ENCODE measurements at places on chromosomes 11 and 22.
A peak's percentile ranks its signal among the peaks of the same experiment; 100 is the strongest.

- H3K4me3 ChIP-seq = peak within 1 kb of the TSS; percentile 78
- peaks cover 7% of the 10 kb centered on the region for H3K4me1 ChIP-seq
- DNase-seq = peak; percentile 86
Measured at GRCh38 chr11:14358729-14359439, at the start of gene RRAS2. TSS of gene RRAS2 (minus strand) at chr11:14359183. CDS start at chr11:14358870, 313 bp downstream.

- H3K27ac ChIP-seq = no peak overlapping the region
- peak; percentile 18 for DNase-seq
- H3K27me3 ChIP-seq = peaks cover 12% of the 10 kb centered on the region
- no peak overlapping the region for H3K4me3 ChIP-seq
Measured at GRCh38 chr11:126790550-126791081, 210.0 kb downstream of the KIRREL3 start.

DNA sequence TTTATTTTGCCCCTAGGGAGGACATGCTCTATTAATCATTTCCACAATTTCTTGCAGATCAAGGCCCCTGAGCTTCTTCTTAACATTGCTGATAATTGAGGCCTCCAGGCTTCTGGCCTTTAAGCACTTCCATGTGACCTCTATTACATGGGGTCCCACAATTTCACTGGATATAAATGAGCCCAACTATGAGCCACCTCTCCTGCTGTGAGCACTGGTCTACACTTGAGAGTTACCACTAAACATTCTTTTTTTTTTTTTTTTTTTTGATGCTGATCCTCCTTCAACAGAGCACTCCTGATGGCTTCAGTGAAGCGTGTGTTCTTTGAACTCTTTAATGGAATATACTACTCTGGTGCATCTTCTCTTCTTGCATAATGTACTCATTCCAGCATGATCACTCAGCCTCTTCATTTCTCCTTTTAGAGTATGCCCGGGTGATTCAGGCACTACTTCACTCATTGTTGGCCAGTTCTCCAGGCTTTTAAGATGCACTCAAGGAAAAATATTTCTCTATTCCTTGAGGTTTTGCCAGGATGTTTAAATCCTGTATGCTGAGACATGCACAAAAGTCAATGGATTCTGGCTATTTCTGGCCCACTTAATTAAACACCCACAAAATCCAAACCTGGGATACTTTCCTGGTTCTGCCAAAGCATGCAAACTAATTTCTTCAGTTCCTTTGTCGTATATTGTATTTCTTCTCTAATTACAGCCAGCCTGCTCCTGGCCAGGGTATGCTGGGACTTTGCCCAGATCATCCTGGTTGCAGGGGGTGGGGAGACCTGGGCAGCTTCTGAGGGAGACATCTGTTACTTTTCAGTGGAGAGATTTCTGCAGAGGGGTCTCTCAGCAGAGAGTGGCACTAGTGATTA, 257.8 kb upstream of the LUZP2 start:
- no peaks in the 10 kb centered on the region for H3K36me3 ChIP-seq
- no peak for DNase-seq
- H3K27ac ChIP-seq = no peak overlapping the region
- H3K27me3 ChIP-seq = no peaks in the 10 kb centered on the region
- no peak overlapping the region for H3K4me3 ChIP-seq
- H3K4me1 ChIP-seq = no peaks in the 10 kb centered on the region

DNA sequence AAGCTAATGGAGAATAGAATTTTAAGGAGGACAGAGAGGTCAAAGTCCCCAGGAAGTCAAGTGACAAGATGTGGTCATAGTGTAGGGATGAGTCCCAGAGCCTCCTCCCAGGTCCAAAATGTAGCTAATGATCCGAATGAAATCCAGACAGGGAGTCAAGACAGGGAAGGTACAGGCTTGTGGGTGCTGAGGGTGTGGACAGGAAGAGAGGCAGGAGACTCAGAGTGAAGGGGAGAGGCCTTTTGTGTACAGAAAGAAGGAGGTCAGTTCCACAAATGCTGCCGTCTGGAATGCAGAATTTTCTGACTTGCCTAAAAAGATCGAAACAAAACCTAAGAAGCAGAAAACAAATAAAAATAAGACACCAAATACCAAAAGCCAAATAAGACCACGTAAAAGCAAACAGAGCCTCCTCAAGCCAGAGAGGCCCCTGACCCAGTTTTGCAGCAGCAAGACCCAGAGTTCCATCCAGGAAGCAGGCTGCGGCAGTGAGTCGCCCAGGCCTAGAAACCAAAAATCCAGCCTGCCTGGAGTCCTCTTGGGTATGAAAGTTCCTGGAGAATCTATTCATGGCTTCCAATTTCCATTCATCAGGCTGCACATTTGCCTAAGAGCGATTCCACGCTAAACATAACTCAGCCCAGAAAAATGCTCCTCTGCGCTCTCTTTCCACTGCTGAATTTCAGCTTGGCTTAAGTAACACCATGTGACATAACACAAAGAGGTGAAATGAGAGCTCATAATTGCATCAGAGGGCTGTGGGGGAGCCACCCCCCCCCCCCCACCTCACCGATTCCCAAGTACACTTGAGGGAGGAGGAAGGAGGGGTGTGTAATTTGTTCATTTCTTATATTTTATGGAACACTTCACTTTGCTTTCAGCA, 71.2 kb downstream of the KIRREL3 start:
- H3K4me1 ChIP-seq = no peaks in the 10 kb centered on the region
- DNase-seq = no peak
- no peaks in the 10 kb centered on the region for H3K36me3 ChIP-seq
- no peak overlapping the region for H3K27ac ChIP-seq
- no peaks in the 10 kb centered on the region for H3K27me3 ChIP-seq
